ENCODE measurements at places on chromosomes 2 and 18. TPM values are rescaled to one million over a fixed set of nuclear protein-coding genes. Genes with fewer than 3 reads are reported as not detected.

The DARS1 gene
- 67.7 TPM for total RNA-seq

The UGT1A9 gene
- not detected for total RNA-seq

The UGT1A3 gene
- not detected for total RNA-seq

DNA sequence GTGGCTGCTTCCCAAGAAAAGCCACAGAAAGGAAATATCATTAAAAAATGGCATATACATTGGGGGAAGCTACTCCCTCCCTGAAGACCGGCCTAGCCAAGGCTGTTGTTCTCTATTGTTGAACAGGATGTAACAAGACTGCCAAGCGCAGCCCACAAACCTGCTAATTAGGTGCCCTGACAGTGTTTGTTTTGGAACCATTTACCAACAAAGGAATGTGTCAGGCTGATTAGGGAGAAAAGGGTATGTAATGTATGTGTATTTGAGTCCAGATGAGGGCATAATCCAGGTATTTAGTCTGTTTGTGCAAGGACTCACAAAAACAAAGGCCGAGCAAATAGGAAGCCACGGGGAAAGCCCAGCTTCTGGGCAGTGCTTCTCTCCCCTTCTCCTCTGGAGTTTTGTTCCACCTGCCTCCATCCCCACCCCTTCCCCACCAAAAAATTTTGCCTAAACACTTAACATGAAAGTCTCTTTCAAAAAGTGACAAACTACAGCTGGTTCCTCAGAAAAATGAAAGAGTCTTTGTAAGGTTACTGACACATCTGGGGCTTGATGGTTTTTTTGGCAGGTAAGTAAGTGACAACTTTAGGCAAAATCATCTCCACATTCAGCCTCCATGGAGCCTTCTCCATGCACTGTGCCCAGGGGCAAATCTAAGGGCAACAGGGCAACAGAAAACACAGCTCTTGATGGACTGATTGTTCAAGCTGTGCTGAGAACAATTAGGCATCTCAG is 78.3 kb upstream of the FZD5 start:
- peaks cover 1% of the 10 kb centered on the region for H3K4me1 ChIP-seq
- no peaks in the 10 kb centered on the region for H3K27me3 ChIP-seq
- no peak for DNase-seq
- H3K36me3 ChIP-seq, result no peaks in the 10 kb centered on the region
- H3K27ac ChIP-seq, result no peak overlapping the region

GRCh38 chr2:56244911-56245530 is 61.2 kb downstream of the CCDC85A start:
- H3K27ac ChIP-seq, result no peak overlapping the region
- no peaks in the 10 kb centered on the region for H3K4me1 ChIP-seq
- H3K4me3 ChIP-seq, result no peak overlapping the region
- no peaks in the 10 kb centered on the region for H3K36me3 ChIP-seq
- no peaks in the 10 kb centered on the region for H3K27me3 ChIP-seq

GRCh38 chr2:215728504-215729065 is 284.8 kb downstream of the MREG start:
- peak; percentile 70 for DNase-seq
- H3K36me3 ChIP-seq, result no peaks in the 10 kb centered on the region
- peaks cover 4% of the 10 kb centered on the region for H3K4me1 ChIP-seq
- no peak overlapping the region for H3K27ac ChIP-seq
- no peaks in the 10 kb centered on the region for H3K27me3 ChIP-seq

- no peaks in the 10 kb centered on the region for H3K4me1 ChIP-seq
- H3K4me3 ChIP-seq, result no peak overlapping the region
- DNase-seq, result no peak
- H3K27ac ChIP-seq, result no peak overlapping the region
- no peaks in the 10 kb centered on the region for H3K27me3 ChIP-seq
- no peaks in the 10 kb centered on the region for H3K36me3 ChIP-seq
These were observed 64.8 kb downstream of the SMAD7 start for GRCh38 chr18:48885924-48886400.

- H3K4me1 ChIP-seq, result no peaks in the 10 kb centered on the region
- H3K36me3 ChIP-seq, result no peaks in the 10 kb centered on the region
- no peak overlapping the region for H3K4me3 ChIP-seq
- H3K27me3 ChIP-seq, result no peaks in the 10 kb centered on the region
These were observed 35.1 kb downstream of the TMEM18 start for GRCh38 chr2:641872-642815.

- H3K36me3 ChIP-seq, result no peaks in the 10 kb centered on the region
- no peak overlapping the region for H3K27ac ChIP-seq
- H3K4me1 ChIP-seq, result peaks cover 2% of the 10 kb centered on the region
- peaks cover 2% of the 10 kb centered on the region for H3K27me3 ChIP-seq
- DNase-seq, result no peak
These were observed 311.3 kb downstream of the ARHGAP15 start for GRCh38 chr2:143440411-143441012.

GRCh38 chr2:125224830-125225229 is 1199.7 kb downstream of the CNTNAP5 start:
- no peaks in the 10 kb centered on the region for H3K27me3 ChIP-seq
- no peak overlapping the region for H3K27ac ChIP-seq
- no peak for DNase-seq
- H3K36me3 ChIP-seq, result no peaks in the 10 kb centered on the region

DNA sequence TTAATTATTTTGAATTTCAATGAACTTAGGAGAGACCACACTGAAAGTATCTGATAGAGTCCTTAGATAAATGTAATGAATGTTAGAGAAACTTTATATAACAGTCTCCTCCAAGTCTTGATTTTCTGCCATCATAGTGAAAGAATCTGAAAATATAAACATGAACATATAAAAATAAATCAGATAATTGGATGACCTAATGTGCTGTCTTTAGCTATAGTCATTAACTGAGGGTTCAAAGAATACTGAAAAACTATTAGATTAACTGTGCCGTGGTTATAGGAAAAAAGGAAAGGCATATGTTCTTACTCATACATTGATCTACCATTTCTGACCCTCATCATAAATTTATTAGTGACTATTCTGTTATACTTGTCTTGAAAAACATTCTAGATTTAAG is 47.0 kb upstream of the SPAG16 start:
- DNase-seq, result no peak
- peaks cover 6% of the 10 kb centered on the region for H3K4me1 ChIP-seq
- H3K27me3 ChIP-seq, result no peaks in the 10 kb centered on the region
- no peak overlapping the region for H3K27ac ChIP-seq

Data from aorta (tissue), 5 donors.